ENCODE measurements at places on chromosomes 5 and 9.
A peak's percentile ranks its signal among the peaks of the same experiment; 100 is the strongest.

GRCh38 chr5:65728218-65728617, 6.2 kb downstream of the NLN start:
- no peak for DNase-seq

- no peak for DNase-seq
Observed at GRCh38 chr5:122816756-122817155, 28.7 kb upstream of the SNX24 start.

- DNase-seq, result no peak
Observed at GRCh38 chr9:108282872-108283271, 572.9 kb downstream of the ACTL7B start.

DNA sequence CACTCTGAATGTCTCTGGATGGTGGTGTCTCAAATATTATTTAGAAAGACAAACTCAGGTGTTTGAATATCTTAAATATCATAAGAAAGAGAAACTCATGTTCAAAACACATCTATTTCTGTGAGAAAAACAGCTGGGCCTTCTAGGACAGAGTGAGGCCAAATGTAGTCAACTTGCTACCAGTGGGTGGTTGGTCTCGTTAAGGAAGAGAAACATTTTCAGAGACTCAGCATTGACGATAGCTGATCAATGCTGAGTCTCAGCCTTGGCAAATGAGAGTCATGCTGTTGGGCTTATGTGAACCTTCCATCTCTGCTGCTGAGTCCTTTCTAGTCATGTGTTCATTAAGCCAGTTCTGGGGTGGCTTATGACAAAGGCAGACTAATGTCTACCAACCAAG, 418.0 kb downstream of the CETN3 start:
- DNase-seq, result no peak

DNA sequence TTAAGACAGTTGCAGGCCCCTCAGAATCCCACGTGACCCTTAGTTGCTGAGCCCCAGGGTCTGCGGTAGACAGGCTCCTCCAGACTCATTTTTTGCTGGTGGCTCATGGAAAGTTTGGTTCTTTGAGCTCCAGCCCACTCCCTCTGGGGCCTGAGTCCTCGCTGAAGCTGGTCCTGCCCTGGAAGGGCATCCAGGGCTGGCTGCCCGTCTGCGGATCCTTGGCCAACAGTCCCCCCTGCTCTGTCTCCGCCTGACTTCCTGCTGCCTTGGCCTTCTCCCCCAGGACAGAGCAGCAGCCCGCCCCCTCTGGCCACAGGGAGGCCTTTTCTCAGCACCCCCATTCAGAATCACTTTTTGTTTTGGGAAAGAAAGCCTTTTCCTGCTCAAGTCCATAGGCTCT, 24.4 kb downstream of the SLC6A7 start:
- DNase-seq, result no peak

DNA sequence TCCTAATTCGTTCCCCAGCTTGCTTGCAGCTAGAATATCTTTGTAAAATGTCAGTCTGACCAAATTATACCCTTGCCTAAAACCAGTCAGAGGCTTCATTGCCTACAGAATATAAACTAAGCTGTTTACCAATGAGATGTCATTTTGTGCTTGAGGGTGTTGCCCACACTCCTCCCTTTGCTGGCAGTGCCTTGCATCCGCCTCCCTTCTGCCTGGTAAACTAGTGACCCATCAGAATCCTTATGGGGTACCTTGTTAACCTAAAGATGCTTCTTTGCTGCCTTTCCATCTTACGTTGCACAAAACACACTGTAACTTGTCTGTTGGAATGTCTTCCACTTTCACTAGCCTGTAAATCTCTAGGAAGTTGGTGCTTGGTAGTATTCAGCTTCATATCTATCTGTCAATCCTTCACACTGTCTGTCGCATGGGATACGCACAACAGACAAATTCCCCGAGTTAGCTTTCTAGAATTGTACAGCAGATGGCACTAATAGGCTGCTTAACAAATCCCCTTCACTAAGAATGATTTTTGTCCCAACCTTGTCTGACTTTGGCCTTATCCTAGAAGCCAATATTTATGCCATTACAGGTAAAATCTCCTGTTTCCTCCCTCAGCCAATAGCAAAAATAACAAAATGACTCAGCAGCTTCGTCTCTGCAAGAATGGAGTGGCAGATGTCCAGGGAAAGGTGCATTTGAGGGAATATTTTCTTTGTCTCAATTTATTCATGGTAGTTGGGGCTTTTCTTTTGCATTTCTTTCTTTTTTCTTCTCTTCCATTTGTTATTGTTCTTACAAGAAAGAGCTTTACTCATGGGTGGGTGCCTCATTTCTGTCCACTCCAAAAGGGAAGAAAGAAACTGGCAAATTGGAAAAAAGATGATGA, 3.0 kb downstream of the NUDT2 start:
- peak; percentile 87 for DNase-seq

- DNase-seq, result no peak
Observed at GRCh38 chr9:84000186-84000585, 19.6 kb downstream of the RMI1 start.

- DNase-seq, result no peak
Observed at GRCh38 chr9:95074632-95075031, 242.9 kb downstream of the FANCC start.

- DNase-seq, result no peak
Observed at GRCh38 chr9:34417734-34418133, 40.6 kb downstream of the FAM219A start.

- DNase-seq, result no peak
Observed at GRCh38 chr9:14158916-14159315, 155.0 kb downstream of the NFIB start.

- no peak for DNase-seq
Observed at GRCh38 chr5:140469259-140469658, 67.6 kb downstream of the ANKHD1 start.

- no peak for DNase-seq
Observed at GRCh38 chr5:142767178-142767577, 3.0 kb upstream of the ARHGAP26 start.

DNA sequence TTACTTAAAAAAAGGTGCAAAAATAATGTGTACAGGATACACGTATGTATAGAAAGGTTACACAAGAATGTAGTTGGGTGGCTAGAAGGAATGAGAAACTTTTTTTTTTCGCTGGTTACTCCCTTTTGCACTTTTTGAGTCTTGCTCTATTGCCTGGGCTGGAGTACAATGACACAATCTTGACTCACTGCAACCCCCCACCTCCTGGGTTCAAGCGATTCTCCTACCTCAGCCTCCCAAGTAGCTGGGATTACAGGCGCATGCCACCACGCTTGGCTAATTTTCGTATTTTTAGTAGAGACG, 15.8 kb downstream of the FBXW11 start:
- no peak for DNase-seq

- no peak for DNase-seq
Observed at GRCh38 chr5:160887780-160888179, 35.8 kb upstream of the ATP10B start.

- no peak for DNase-seq
Observed at GRCh38 chr5:27172693-27173092, 134.3 kb upstream of the CDH9 start.

DNA sequence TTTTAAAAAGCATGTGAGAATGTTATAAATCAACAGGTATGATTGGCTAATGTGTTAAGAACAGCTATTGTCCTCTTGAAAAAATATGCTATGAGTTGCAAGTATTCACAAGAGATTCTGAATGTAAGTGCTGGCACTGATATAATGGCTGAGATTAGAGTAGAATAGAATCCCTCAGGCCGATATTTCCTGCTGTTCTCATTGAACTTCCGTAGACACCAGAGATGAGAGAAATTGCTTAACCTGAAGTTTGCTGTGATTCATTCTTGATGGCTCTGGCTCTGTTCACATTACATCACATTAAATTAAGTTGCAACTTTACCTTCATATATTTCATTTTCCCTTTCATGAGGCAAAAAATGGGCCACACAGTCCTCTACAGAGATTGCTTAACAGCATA, 114.5 kb downstream of the BAAT start:
- DNase-seq, result peak; percentile 62

- no peak for DNase-seq
Observed at GRCh38 chr5:172530878-172531703, 76.8 kb upstream of the SH3PXD2B start.

DNA sequence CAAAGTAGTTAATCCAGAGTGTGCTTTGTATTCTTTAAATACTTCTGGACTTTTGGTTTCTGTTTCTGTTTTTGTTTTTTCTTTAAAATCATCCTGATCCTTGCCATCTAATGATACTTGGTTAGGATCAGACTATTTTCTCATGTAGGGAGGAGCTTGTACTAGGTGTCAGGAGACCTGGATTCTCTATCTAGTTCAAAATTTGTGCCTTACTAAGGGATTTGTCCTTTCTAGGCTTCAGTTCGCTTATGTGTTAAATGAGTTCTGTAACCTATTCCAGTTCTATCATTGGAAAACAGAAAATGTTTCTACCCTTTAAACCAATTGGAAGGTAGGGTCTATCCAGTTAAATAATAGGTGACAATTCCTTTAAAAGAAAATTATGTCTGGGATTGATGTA, 3.3 kb upstream of the MEF2C start:
- DNase-seq, result no peak

- DNase-seq, result no peak
Observed at GRCh38 chr5:43335681-43336080, 22.5 kb upstream of the HMGCS1 start.

DNA sequence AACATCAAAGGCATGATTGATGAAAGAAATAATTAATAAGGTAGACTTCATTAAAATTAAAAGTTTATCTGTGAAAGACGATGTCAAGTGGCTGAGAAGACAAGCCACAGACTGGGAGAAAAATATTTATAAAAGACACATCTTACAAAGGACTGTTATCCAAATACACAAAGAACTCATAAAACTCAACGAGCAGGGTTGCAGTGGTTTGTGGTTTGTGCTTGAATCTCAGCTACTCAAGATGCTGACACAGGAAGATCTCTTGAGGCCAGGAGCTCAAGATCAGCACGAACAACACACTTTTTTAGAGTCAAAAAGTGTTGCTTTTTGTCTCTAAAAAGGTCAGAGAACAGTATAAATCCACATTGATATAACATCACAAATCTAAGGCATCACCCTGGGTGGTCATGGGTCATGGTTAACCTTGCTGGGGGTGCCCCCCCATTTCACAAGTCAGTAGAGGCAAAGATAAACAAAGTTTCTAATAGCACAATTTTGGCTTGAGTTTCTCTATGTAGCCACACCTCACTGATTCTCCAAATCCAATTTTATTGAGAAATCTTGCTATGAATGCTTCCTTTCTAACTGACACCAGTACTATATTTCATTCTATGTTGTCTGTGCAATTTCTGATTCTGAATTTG, 342.9 kb upstream of the RPS23 start:
- DNase-seq, result no peak

- DNase-seq, result no peak
Observed at GRCh38 chr9:23663536-23663935, 162.5 kb downstream of the ELAVL2 start.

DNA sequence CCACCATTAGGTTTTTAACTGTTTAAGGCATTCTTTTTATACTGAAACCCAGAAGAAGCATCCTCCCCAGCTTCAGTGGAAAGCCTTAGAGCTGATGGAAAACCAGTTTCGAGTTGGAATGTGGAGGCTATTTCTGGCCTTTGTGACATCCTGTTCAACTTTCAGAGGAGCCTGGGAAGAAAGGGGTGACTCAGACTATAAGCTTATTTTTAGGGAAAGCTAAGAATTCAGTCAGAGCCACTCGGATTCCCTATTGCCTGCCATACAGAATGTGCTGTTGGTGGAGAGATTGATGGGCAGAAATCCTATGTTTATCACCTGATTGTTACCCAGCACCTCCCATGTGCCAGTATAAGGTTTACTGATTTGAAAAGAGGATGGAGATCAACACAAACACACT, 19.8 kb downstream of the PALM2AKAP2 start:
- DNase-seq, result no peak

DNA sequence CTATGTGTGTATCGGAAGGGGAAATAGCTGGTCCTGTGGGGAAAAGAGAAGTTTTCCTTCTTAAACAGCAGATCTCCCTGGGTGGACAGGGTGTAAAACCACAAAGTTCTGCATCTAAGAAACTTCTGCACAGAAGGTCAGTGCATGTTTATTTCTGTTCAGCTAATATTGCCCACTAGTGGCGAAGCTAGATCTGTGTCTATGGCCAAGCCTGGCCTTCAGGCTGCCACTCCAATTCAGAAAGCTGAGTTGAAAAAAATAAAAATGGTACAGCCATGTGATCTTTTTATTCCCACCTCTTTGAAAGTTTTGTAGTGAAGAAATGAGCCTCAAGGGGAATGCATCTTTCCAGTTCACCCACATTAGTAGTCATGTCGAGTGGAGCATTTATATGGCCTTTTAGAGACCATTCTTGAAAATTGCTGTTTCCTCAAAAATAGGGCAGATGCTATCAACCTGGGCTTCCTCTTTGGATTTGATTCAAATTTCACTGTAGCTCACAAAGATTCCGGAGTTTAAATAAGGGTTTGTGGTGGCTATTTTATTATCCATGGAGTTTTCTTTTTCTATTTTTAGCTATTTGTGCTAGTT, 488.0 kb downstream of the PRELID2 start:
- peak; percentile 21 for DNase-seq

- no peak for DNase-seq
Observed at GRCh38 chr9:39588500-39589137, 233.2 kb downstream of the SPATA31A1 start.

DNA sequence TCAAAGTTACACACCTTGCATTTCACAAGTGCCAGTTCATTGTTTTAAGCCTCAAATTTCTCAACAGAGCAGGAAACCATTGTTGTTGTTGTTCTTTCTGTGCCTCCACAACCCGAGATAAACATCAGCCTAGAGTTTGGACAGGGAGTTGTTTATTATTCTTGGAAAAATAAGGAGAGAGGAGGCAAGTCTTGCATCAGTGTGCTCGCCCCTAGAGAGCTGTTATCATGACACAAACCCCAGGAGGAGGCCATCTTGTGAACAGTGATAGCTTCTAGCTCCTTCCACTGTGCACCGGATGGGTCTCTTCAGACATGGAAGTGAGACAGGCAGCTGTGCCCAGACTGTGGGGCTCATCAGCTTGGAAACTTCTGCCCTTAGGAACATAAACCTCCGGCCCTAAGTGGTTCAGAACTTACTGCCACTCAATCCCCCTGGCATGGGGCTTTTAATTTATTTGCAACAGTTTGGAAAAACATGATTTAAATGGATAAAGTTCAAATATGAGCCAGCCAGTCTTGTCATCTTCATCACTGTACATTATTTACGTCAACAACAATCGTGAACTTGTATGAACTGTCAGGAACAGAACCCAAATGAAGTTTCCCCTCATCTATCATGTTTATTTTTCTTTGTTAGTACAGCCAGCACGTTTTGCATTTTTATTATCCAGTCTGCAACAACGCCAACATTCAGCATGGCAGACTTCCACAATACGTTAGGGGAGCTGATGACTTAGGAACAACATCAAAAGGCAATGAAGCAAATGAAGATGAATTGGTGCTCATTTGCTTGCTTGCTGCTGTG, 181.7 kb upstream of the S1PR3 start:
- no peak for DNase-seq

All from midbrain (tissue), 1 donor.